Stimulated activated CD8-positive, alpha-beta memory T cell treated with anti-CD3 and anti-CD28 coated beads, Interleukin-7, amount 100 ng/mL, for 4 hours (primary cell): ENCODE measurements at places on chromosomes 7 and 10.
A peak's percentile ranks its signal among the peaks of the same experiment; 100 is the strongest.

- DNase-seq: no peak
Measured at GRCh38 chr7:11613292-11613930, 218.6 kb downstream of the THSD7A start.

GRCh38 chr7:13540429-13540828 is 449.0 kb downstream of the ETV1 start:
- DNase-seq: no peak

DNA sequence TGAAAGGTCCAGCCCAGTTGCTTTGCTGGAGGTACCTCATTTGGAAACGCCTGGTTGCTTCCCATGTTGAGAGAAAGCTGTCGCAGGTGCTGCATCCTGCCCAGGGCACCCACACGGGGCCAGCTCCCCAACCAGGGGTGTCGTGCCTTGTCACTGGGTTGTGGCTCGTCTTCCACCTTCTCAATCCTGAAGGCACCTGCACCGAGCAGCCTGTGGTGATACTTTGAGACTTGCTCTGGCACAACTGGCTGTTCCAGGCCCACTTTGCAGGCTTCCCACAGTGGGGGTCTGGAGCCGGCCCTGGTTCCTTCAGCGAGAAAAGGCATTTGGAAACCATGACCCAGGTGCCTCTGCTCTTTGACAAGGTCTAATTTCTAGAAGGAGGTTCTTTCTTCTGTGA is 197.3 kb upstream of the PPP2R2D start:
- no peak for DNase-seq

- DNase-seq: no peak
Measured at GRCh38 chr7:157737151-157738065, 400.6 kb downstream of the DNAJB6 start.

DNA sequence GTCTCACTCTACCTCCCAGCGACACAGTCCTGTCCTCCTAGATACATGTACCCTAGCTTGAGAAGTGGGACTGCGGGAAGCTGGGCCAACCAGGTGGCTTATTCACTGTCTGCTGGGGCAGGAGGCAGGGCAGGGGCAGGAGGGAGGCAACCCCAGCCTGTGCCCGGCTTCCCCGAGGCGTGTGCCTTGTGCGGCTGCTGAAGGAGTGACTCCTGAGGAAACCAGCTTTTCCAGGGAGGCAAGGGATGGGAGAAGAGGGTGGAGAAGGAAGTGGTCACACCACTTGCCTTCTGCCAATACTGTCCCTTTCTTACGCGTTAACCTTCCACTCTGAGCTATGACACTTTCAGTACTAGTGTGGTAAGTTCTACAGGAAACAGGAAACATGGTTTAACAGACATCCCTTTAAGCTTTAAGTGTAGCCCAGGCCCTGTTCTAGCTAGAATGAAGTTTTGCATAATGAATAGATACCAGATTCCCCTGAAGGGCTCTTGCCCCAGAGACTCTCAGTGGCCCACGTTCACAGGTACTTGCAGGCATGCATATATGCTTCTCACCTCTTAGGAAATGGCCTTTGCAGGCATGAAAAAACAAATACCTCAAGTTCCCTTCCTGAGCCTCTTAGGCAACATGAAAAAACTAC is 40.6 kb downstream of the SYPL1 start:
- DNase-seq: peak; percentile 7

DNA sequence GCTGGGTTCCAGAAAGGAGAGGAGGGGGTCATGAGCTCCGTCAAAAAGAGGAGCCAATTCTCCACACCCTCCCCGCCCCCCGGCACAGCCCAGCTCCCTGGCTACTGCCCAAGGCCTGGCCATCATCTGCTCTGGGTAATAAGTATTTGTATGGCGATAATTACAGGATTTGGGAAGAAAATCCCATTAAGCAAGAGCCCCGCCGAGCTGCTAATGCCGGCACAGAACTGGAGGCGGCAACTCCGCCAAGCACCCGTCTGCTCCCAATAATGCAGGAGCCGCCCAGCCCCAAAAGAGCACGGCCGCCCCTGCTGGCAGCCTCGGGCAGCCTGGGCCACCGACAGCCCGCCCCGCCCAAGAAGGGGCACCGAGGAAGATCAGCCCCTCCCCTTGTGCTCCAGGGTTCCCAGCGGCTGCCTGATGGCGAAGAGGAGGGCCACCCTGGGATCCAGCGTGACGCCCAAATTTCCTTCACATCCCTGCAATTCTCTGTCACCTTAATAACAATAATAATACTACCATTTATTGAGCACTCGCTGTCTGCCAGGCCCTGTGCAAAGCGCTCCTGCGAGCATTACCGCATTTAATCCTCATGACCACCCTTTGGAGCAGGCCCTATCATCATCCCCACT is 5.9 kb downstream of the SLIT1 start:
- DNase-seq: no peak

DNA sequence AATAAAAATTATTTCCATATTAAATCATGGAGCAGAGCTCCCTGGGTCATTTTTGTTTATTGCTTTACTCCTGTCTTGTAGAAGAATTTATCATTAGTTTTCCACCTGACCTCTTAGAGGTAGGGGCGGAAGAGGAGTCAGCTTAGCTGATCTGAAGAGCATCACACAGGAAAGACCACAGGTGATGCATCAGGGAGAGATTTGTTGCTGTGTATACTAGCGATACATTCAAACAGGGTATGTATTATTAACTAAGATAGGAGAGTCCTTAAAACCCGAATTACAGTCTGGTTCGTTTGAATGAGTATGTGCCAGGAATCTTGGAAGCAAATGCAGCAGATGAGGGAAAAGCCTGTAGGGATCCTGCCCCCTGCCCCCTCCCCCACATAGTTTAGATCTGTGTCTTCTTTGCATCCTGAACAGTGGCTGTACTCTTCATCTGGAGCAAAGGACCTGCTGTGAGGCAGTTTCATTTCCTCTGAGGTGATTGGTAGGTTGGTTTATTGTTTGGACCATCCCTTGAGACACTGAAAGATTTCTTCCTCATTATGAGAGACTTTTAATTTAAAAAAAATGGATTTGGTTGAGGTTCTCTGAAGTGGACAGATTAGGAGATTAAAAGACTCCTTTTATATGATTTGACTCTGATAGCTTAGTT is 177.0 kb downstream of the SND1 start:
- no peak for DNase-seq

DNA sequence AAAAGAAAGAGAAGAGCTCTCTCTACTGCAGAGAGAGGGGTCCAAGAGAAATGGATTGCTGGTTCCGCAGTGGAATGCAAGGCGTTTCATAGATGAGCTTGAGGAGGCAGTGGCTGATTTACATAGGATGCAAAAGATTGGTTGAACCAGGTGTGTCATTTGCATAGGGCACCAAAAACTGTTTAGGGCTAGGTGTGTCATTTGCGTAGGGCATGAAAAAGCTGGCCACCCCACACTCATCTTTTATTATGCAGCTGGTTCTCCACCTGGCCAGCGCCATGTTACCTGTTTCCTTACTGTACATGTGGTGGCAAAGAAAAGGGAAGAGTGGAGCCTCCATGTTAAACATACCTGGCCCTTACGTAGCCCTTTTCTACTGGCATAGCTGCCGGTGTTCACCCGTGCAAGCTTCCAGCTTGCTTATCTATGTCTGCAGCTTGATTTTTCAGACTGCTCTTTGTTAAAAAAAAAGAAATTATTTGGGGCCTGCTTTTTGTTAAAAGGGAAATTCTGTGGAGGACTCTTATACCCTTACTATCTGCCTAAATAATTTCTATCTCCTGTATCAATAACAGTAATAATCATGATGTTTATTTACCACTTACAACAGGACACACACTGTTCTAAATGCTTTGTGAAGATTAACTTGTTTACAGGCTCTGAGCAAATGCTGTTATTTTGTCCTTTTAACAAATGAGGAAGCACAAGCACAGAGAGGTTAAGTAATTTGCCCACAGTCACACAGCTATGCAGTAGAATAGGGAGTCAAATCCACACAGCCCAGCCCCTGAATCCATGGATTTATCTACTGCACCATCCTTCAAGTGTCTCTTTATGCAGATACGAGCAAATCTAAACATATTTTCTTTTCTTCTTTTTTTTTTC is 33.3 kb downstream of the CASP7 start:
- no peak for DNase-seq

DNA sequence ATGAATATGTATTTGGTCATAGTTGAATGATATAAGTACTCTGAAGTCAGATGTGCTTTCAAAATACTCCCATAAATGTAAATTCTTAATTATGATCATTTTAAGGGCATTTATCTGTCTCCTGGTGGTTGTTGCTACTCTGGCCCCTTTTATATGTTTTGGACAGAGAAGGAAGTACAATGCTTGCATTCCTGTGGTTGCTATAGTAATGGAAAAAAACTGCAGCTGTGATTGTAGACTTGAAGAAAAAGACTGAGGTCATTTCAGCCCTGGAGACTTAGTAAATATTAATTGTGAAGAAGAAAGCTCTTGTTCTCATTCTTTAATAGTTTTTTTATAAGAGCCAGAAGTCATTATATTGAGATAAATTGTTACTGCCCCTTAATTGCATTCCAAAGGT is 70.2 kb upstream of the FERD3L start:
- DNase-seq: no peak

DNA sequence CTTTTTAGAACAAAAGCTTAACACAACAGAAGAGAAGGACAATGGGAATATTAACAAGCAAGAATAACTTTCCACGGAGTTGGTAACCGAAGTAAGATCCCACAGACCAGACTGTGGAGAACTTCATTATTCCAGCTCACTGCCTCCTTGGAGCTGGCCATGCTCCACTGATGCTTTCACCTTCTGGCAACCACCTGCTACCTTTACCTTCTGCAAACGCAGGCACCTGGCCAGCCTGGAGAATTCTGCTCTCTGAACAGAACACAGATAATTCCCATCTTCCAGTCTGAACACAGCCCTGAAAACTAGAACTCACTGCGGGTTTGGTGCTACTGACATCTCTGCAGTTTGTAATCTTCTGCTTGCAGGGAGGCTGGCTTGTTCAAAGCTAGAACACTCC is 66.5 kb downstream of the JAZF1 start:
- no peak for DNase-seq

- DNase-seq: no peak
Measured at GRCh38 chr10:131358741-131359442, 47.4 kb upstream of the TCERG1L start.

GRCh38 chr7:130491841-130492522 is at the start of gene MEST:
MEST (plus strand) TSS chr7:130492085; CDS start chr7:130492314, 229 bp downstream.
- peak; percentile 29 for DNase-seq

DNA sequence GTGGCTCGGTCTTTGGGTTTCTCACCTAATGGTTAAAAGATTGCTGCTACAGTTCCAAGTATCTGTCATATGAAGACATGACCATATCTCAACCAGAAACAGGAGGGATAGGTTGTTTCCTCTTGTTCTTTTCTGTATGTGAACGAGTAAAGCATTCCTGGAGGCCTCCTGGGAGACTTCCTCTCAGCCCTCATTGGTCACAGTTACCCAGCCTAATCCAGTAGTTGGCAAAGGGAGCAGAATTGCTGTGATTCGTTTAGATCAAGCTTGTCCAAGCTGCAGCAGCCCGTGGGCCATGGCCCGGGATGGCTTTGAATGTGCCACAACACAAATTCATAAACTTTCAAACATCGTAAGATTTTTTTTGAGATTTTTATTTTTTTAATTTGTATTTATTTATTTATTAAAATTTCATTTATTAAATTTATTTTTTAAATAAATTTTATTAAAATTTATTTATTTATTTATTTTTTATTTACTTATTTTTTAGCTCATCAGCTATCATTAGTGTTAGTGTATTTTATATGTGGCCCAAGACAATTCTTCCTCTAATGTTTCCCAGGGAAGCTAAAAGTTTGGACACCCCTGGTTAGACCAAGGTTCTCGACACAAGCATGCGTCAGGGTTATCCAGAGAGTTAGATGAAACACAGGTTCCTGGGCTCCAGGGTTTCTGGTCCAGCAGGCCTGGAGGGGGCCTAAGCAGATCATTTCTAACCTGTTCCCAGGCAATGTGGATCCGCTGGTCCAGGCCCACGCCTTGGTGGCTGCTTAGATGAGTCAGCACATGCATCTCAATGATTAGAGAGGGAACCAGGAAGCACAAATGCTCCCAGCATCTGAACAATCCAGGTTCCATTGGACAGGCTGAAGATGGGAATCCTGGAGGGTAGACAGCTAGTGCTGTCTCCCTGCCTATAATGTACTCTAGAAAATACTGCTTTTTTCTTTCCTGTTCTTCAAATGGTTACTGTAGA is 25.6 kb downstream of the CDC123 start:
- DNase-seq: no peak

- DNase-seq: no peak
Measured at GRCh38 chr7:81140775-81141174, 221.9 kb upstream of the SEMA3C start.

GRCh38 chr7:70479153-70480021 is 652.6 kb upstream of the GALNT17 start:
- no peak for DNase-seq

GRCh38 chr10:104059364-104059763 is 26.3 kb downstream of the COL17A1 start:
- no peak for DNase-seq

- no peak for DNase-seq
Measured at GRCh38 chr7:47337531-47337930, 244.4 kb downstream of the TNS3 start.

DNA sequence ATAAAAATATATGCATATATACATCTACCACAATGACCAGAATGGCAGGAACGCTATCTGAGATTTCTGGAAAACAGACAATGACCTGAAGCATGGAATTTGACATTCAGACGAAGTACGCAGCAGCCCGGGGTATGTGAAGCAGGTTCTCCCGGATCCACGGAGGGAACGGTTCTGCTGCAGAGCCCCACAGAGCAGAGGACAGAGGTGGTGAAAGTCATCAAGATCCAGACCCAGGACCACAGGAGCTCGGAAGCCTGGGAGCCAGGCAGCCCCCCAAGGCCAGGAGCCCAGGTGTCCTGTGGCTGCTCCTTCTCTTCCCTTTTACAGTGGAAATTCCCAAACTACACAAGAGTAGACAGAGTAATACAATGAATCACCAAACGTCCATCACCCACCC is 42.1 kb upstream of the DNAAF5 start:
- DNase-seq: no peak

- no peak for DNase-seq
Measured at GRCh38 chr10:16773334-16773733, 43.9 kb downstream of the RSU1 start.

DNA sequence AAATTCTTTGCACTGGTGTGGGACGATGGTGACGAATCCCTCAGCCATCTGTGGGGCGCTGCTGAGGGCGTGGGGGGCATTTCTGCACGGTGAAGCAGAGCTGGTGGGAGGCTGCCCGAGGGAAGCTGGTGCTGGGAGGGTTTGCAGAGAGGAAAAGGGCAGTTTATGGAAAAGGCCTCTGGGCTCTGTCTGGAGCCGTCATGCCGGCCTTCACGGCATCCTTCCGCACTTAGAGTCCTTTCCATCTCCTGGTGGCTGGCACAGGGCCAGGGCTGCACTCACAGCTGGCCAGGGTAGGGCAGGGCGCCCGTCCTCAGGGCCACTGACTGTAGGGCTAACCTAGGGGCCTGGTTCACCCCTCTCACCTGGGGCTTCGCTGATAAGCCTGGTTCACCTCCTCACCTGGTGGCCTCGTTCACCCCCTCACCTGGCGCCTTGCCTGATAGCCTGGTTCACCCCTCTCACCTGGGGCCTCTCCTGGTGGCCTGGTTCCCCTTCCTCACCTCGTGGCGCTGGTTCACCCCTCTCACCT is 598 bp upstream of the AMZ1 start:
- no peak for DNase-seq

- DNase-seq: no peak
Measured at GRCh38 chr7:70893422-70893821, 238.5 kb upstream of the GALNT17 start.

GRCh38 chr10:103637927-103638557 is 144.5 kb downstream of the NEURL1 start:
- no peak for DNase-seq
